ENCODE measurements at places on chromosomes 1 and 21.

GRCh38 chr1:97119260-97120158 lies 397.9 kb downstream of the PTBP2 start:
- no peak for DNase-seq

GRCh38 chr1:66403007-66403731 lies 130.8 kb upstream of the SGIP1 start:
- no peak for DNase-seq

DNA sequence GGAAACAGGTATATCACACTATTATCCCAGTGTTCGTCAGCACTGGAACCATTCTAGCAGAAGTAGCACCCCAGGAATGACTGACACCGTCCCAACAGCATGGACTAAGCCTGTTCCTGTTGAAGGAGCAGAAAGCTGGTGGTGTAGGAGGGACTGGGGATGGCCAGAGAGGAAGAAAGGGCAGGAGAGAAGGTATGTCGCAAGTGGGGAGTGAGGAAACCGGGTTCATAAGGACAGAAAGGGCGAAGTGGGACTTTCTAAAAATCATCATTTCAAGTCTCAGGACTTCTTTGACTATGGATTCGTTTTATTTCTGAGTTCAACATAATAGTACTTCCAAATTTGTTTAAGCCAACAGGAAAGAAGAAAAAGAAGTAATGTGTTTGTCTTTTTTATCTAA lies 19.7 kb upstream of the MX1 start:
- DNase-seq = no peak

GRCh38 chr1:9699361-9699760 lies 47.8 kb downstream of the PIK3CD start:
- DNase-seq = no peak

DNA sequence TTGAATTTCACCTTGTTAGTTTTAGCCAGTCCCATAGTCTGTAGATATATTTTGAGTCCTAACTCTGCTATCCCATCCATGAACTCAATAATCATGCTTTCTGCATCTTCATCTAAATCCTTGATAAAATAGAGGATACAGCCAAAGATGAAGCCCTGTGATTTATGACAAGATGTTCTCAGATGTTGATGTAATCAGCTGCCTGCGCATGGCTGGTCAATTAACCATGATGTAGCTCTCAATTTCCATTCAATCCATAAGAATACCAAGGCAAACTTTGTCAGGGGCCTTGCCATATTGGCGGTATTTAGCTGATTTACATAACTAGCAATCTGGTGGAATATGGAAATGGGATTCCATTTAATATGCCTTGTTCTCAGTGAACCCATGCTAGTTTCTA lies 183.2 kb downstream of the TNR start:
- DNase-seq = no peak

DNA sequence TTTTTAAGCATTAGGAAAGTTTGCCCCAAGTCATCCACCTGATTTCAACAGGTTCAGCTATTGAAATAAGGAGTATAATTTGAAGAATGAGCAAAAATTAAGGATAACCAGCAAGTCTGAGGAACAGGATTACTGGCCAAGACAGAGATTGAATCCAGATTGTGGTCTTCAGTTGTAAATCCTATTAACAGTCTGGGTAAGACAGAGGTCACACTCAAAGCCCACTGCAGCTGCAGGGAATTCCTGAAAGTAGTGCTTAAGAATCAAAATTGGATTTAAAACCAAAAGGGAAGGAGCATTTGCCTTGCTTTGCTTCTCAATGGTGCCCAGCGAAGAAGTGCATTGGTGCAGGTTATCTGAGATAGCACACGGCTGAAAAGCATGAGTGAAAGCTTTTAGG lies 6.4 kb upstream of the LORICRIN start:
- DNase-seq = no peak

DNA sequence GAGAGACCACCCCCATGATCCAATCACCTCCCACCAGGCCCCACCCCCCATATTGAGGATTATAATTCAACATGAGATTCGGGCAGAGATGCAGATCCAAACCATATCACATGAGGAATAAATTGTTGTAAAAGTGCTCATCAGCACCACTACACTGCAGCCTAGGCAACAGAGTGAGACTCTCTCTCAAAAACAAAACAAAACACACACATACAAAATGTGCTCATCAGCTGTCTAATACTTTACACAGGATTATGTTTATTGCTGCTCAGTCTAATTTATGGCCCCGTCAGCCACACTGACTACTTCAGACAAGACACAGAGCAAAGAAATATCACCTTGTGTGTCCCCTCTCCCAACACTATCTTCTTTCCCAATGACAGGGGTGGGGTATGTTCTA lies 72.9 kb upstream of the PPM1J start:
- DNase-seq = no peak

- DNase-seq = no peak
These were observed 13.1 kb downstream of the ZP4 start for GRCh38 chr1:237877631-237878030.

GRCh38 chr21:40770435-40771055 lies 76.4 kb downstream of the DSCAM start:
- no peak for DNase-seq

- DNase-seq = no peak
These were observed 664.3 kb upstream of the B3GALT2 start for GRCh38 chr1:193850745-193851144.

GRCh38 chr1:204150702-204151551 lies 917 bp downstream of the ETNK2 start:
- no peak for DNase-seq

DNA sequence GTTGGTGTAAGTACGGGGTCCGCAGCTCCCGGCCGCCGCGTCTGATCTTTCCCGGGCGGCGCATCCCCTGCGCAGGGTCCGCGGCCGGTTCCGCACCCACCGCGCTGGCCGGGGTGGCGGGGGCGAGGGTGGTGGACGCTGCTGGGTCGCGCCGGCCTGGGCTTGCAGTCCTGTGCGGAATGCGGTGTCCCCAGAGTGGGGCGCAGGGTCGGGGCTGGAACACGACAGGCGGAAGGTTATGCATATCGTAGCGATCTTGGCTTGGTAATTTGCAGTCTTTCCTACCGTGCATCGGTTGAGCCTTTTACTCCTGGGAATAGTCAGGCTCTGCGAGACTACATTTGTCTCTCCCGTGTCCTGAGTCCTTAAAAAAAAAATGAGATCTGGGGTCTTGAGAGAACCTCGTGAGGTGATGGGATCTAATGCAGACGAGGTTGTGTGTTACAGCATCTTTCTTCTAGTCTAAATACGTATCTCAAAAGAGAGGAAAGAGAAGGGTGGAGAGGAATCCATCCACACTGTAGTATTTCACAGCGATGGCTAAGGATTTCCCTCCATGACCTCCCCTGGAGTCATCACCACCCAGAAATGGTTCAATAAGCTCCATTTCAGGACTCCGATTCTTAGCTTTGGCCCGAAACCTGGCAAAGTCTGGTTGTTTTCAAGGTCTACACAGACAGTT lies 572 bp downstream of the ATP1B1 start:
- no peak for DNase-seq

- DNase-seq = no peak
These were observed 84.3 kb downstream of the CAPZB start for GRCh38 chr1:19400875-19401534.

DNA sequence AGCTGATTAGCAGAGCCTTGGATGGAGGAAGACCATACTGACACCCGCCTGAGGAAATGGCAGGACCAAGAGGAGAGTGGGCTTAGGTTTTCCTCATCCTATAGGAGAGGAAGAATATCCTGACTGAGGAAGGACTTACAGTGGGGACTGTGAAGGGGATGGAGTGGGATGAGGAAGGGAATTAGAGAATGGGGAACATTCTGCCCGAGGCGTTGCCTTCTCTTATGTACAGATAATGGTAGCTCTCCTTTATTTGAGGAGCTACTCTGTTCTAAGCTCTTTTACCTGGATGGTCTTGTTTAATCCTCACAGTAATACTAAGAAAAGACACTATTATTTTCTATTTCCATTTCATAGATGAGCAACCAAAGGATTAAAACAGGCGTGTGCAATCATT lies 56.0 kb downstream of the OLFML3 start:
- DNase-seq = no peak

- DNase-seq = no peak
These were observed 21.1 kb downstream of the C1orf115 start for GRCh38 chr1:220711056-220711809.

DNA sequence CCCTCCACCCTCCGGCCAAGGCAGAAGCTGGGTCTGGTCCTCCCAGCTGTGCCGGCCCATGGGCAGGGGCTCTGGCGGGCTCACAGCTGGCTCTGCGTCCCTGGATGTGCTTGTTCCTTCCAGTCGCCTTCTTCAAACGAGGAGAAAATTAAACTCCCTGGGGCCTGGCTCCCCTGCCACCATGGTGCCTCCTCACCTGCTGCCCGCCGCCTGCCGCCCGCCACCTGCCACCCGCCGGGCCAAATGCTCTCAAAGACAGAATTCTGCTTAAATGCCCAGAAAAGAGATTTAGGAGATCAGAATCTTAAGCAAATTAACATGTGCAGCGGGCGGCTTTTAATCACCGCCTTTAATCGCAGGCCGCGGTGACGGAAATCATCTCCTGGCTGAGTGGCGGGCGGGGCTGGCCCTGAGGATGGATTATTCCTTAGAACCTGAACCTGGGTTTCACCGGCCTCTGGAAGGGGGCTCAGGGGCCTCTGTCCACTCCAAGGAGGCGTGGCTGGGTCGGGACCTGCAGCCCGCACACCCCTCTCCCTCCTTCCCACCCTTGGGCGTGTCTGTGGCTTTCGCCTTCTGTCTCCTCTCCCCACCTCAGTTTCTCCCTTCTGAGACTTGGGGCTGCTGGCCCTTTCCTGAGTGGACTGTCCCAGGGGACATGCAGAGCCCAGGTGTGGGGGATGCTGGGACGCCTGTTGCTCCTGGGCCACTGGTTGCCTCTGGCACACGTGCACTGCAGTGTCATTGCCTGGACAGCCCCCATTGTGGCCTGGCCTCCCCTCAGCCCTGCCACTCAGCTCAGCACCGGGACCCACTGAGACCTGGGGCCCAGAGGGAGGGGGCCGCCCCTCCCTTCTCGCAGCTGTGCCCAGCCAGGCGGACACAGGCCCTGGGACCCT lies 10.5 kb upstream of the PLCH2 start:
- DNase-seq = no peak

GRCh38 chr1:50132347-50132894 lies 23.7 kb downstream of the ELAVL4 start:
- no peak for DNase-seq

DNA sequence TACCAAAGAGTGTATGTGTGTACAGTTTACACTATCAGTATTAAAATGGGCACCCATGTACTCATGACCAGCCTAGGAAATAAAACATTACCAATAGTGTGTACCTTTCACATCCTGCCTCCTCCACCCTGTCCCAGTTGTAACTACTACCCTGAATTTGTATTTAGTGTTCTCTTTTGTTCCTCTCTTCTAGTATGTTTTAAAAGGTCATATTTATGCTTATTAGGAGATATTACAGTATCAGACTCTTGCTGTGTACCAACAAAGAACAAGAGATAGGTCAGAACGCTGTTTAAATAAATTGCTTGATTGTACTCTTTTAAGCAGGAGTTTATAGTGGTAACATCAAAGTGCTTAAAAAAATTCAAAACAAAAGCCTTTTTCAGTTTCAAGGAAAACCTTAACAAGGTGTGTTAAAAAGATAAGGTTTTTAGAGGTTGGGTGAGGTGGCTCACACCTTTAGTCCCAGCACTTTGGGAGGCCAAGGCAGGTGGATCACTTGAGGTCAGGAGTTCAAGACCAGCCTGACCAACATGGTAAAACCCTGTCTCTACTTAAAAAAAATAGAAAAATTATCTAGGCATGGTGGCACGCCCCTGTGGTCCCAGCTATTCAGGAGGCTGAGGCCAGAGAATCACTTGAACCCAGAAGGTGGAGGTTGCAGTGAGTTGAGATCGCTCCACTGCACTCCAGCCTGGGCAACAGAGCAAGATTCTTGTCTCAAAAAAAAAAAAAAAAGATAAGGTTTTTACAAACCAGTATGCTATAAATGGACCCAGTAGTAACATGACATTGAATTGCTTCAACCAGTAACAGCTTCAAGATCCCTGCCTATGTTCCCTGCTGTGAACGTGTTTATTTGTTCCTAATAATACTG lies 35.9 kb downstream of the MPZL1 start:
- no peak for DNase-seq

GRCh38 chr1:213122514-213122929 lies 71.5 kb downstream of the RPS6KC1 start:
- peak; percentile 28 for DNase-seq

- DNase-seq = no peak
These were observed 24.9 kb upstream of the ATP1B1 start for GRCh38 chr1:169081503-169082123.

- DNase-seq = peak; percentile 79
These were observed 87.9 kb downstream of the RIPK4 start for GRCh38 chr21:41678924-41679318.

- no peak for DNase-seq
These were observed 81.2 kb upstream of the ABCD3 start for GRCh38 chr1:94336991-94337390.
